ENCODE measurements at places on chromosomes 6 and 20. TPM values are rescaled to one million over a fixed set of nuclear protein-coding genes. Genes with fewer than 3 reads are reported as not detected.

IP6K3 gene
- 3.4 TPM for polyA plus RNA-seq

JAG1 gene
- 26.3 TPM for polyA plus RNA-seq

HSP90AB1 gene
- polyA plus RNA-seq = 348 TPM

GRCh38 chr6:107704347-107705013 lies 119.6 kb downstream of the SCML4 start:
- no peaks in the 10 kb centered on the region for H3K4me1 ChIP-seq
- H3K4me3 ChIP-seq = no peak overlapping the region

- no peaks in the 10 kb centered on the region for H3K27me3 ChIP-seq
- H3K27ac ChIP-seq = no peak overlapping the region
- no peaks in the 10 kb centered on the region for H3K36me3 ChIP-seq
- H3K4me1 ChIP-seq = no peaks in the 10 kb centered on the region
These were observed 7.1 kb upstream of the DUSP22 start for GRCh38 chr6:285030-285771.

GRCh38 chr6:2921520-2922115 lies 18.5 kb upstream of the SERPINB9 start:
- H3K4me1 ChIP-seq = peaks cover 6% of the 10 kb centered on the region
- H3K27ac ChIP-seq = no peak overlapping the region
- H3K4me3 ChIP-seq = no peak overlapping the region
- H3K36me3 ChIP-seq = no peaks in the 10 kb centered on the region
- H3K27me3 ChIP-seq = no peaks in the 10 kb centered on the region

- no peak overlapping the region for H3K4me3 ChIP-seq
- H3K27me3 ChIP-seq = no peaks in the 10 kb centered on the region
- H3K36me3 ChIP-seq = no peaks in the 10 kb centered on the region
- peak; percentile 14 for DNase-seq
These were observed 789.3 kb downstream of the FRK start for GRCh38 chr6:115271434-115271833.

All from stomach (tissue), 19 donors.